ENCODE measurements at places on chromosomes 12 and 14.
A peak's percentile ranks its signal among the peaks of the same experiment; 100 is the strongest.

DNA sequence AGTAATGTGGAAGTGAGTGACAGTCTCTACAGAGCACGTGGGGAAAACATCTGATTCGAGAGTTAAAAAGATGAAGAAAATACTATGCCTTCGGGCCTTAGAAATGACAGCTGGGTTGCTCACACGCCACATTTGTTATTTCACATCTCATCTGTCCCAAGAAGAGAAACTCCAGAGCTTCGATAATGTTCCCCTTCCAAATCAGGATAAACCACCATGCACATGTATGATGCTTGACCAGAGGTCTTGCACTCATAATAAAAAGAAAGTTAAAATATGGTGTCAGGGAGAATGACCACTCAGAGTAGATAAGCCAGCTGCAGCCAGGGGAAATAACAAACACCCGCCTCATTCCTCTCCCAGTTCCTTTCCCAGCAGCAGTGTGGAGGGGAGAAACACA, 34.6 kb downstream of the NIN start:
- no peak for DNase-seq

DNA sequence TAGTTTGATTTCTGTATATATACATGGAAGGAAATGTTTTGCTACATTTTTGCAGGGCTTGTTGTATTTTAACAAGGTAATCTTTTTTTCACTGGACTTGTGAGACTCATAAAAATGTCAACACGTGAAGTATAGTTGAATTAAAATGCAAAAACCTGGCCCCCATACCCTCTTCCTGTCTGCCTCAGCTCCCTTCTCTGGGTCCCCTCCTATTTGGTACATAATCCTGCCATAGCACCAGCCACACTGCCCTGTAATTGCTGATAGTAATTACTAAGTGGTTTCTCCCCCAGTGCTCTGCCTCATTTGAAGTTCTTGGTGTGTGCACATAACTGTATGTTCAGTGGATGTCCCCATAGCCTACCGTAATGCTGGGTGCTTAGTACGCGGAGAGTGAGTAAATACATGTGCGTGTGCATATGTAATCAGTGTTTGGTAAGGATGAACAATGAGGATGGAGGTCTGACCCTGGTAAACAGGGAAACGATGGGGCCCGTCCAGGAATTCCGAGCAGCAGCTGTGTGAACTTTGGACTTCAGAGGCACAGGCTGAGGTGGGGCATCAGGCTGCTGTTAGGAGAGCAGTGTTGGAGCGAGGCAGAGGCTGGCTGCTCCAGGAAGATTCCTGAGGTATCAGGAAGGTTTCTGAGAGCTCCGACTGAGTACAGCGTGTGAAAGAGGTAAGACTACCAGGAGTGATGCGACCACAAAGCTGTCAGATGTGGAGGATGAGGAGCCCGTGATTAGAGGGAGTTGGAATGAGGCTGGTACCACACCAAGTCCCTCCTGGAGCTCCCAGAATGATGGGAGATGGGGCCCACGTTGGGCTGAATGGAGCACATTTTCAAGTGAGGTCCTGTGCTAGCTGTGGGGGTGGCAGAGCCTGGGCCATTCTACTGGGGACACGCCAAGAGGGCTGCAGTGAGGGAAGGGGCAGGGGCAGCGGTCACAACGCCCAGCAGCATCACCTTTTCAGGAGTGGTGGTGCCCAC, 106.8 kb downstream of the PELI2 start:
- no peak for DNase-seq

- no peak for DNase-seq
Observed at GRCh38 chr14:74161526-74162158, 76.9 kb downstream of the LIN52 start.

DNA sequence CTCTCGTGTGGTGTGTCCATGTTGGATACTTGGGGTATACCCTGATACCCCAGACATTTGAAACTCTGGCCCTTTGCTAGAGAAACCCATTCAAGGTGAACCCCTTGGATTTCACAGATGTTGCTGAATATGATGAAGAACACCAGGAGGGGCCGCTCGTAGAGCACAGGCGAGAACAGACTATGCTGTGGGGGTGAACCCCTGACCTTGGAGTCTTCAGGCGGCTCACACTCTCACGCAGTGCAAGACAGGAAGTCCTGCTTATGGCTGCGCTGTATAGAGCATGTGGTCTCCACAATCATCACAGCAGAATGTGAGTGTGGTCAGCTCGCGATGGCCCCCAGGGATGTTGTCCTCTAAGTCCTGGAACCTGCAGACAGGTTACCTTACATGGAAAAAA, 60.4 kb downstream of the SLC15A4 start:
- no peak for DNase-seq

DNA sequence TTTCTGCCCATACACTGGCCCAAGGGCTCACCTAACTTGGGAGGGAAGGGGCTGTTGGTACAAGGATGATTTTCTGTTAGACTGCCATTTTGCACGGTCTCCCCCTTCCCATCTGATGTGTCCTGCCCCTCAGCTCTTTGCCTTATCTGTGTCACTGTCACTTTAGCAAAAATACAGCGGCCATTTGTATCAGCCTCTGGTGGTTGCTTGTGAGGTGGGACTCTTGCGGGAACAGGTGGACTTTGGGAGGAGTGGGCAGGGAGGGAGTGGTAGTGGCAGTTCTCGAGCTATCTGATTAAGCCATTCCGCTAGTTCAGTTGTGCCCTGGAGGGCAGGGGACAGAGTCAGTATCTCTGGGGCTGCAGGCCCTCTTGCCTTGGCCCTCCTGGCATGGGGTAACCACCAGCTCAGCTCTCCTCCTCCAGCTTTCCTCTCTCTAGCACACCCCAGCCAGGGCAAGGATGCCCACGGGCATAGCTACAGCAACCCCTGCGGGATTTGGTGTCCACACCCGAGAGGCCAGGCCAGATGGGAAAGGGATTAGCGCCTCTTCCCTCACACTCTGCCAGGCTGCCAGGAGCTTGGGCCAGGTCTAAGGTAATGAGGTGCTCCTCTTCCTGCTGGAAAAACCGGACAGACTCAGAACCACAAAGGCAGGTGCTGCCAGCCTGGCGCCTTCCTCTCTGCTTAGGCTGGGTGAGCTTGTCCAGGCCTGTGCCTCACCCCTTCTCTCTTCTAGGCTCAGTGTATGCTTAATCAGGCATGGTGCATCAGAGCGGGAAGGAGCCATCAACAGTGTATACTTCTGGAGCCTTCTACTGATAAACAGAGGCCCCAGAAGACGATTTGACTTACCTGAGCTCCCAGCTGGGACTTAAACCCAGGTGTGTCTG, 8.7 kb downstream of the SLC48A1 start:
- no peak for DNase-seq

DNA sequence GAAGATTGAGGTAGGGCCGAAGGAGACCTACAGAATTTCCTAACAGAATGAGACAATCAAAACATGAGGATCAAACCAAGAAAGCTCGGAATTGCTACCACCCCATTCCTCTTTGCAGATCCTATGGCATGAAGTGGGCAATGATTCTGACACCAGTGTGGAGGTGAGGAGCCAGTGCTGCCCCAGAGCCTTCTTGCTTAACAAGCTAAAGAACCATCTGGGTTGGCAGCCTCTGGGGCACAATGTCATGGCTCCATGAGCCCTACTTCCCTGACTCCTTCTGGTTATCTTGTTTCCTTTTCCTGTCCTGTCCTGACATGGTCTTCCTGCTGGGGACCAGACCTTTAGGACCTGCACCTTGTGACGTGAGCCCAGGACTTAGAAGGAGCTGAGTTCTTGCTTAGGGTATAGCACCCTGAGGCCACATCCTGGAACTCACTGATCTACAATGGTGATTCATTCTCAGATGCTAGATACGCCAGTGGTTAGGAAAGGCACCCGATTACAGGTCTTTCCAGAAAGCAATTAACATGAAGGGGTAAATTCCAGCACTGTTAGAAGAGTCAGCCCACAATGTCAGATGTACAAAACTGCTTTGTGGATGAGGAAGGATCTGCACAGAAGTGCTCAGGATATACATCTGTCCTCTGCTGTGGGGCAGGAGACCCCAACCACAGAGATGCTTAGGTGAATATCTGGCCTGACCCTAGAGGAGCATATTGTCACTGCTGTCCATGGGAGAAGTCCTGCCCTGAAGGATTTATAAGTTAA, 324.2 kb downstream of the ZFP36L1 start:
- peak; percentile 73 for DNase-seq

- DNase-seq, result no peak
Observed at GRCh38 chr12:124099661-124100060, 126.6 kb downstream of the ZNF664 start.

- no peak for DNase-seq
Observed at GRCh38 chr12:95291501-95291900, 73.9 kb downstream of the VEZT start.

GRCh38 chr12:19515179-19515578, 75.9 kb downstream of the AEBP2 start:
- no peak for DNase-seq

- DNase-seq, result no peak
Observed at GRCh38 chr14:81367563-81367962, 32.6 kb downstream of the STON2 start.

DNA sequence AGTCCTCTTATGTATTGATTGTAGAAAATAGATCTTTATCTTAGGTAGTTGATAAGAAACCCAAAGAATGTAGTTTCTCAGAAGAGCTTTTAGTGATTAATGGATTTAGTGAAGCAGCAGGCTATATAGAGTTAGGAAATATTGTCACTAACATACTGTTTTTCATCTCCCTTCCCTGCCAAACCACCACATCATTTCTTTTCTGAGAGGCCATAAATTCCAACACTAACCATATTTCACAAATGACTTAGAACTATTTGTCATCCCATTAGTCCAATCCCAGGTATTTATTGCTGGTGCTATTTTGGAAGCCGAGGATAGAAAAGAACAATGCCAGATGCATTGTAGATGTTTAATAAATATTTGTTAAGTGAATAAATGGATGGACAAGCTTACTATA, 185.7 kb downstream of the KICS2 start:
- DNase-seq, result no peak

DNA sequence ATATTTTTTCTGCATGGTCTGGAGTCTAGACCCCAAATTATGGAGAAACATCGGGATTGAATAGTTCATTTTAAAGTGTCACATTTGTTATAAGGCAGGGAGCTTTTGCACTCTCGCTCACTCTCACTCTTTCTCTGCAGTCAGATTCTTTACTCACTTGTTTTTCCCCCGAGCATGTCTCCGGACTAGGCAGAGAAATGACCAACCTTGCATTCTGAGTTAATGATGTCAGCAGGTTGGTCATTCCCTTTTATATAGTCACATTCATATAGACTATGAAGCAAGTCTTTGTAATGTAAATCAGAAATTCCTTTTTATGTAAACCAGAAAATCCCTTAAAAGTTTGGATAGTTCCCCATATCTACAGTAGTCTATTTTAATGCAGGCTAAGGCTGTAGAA, 4.1 kb downstream of the C12orf75 start:
- peak; percentile 74 for DNase-seq

- DNase-seq, result no peak
Observed at GRCh38 chr12:94186278-94187241, 38.2 kb downstream of the PLXNC1 start.

GRCh38 chr12:26298785-26299621, 103.6 kb downstream of the SSPN start:
- DNase-seq, result peak; percentile 96

DNA sequence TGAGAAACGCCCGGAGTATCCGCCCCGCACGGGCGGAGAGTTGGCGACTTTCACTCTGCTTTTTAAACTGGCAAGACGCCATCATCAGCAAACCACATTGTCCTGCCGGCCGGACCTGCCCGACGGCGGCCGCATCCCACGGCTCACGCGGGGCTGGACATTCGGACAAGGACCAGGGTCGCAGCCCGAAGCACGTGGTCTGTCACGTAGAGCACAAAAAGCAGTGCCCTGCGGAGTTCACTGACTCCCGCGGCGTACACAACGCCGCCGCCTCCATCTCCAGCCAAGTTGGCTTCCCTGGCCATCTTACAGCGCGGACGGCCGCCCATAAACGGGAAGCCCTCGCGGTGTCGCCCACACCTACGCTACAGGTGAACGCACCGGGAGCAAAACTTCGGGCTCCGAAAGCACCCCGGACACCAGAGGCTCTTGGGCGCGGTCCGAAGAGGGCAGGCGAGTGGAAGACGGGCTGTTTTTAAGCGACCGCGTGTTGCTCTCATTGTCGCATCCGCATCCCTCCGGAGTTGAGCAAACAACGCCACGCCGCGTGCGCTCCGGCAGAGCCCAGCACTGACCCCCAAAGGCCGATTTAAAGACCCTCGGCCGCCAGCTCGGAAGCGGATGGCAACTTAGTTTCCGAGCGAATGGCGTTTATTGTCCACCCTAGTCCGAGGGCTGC, 966 bp downstream of the SINHCAF start:
- peak; percentile 60 for DNase-seq

DNA sequence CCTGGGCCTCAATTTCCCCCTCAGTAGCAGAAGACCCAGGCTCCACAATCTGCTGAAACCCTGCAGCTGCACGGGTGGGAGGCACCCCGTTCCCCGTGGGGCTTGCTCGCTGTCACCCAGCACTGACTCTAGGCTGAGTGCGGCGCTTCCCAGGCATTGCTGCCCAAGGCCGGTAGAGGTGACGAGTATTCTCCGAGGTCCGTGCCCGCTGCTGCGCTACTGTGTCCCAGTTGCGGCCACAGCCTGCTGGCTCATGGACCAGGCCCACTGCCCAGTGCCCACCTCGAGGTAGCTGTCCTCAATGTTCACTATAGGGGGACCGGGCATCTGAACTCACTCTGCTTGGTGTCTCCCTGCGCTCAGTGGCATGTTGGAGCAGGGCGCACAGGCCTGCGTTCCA, 74.7 kb downstream of the GSC start:
- no peak for DNase-seq

DNA sequence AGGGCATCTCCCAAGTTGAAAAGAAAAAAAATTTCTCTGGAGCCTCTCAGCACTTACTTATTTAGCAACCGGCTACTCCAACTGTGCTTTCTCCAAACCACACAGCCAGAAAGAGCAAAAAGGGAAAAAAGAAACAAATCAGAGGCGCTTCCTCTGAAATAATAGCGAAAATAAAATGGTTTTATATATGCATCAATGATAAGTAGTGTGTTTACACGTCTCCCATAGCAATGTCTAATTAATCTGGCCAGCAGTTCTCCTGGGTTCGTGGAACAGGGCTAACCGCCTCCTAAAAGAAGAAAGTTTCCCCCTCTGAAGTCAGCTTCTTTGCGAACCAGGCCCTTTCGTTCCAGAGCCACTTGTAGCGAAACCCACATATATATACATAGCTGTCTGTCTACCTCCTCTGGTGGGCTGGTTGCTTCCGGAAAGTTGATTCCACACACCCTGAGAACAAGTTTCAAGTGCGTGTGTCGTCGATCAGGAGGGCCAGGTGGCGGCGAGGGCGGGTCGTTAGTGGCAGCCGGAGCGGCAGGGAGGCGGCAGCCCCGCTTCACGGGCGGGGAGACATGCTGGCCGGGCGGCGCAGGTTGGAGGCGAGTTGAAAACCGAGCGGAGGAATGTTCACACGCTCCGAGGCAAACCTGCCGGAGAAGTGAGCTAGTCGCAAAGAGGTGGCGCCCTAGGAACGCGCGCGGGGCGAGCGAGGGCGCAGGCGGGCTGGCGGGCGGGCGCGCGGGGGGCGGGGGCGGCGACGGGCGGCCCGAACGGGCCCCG, 2.7 kb downstream of the PTHLH start:
- no peak for DNase-seq

- DNase-seq, result no peak
Observed at GRCh38 chr14:54933006-54933405, 30.4 kb upstream of the GCH1 start.

- DNase-seq, result no peak
Observed at GRCh38 chr12:53222806-53223261, 9.2 kb downstream of the RARG start.

- no peak for DNase-seq
Observed at GRCh38 chr12:101727098-101727497, 12.2 kb downstream of the SYCP3 start.

Measured in suppressor macrophage treated with lipopolysaccharide for 1 hour (primary cell).